AML-193 (cell line): ENCODE measurements at places on chromosomes 3 and 15.

DNA sequence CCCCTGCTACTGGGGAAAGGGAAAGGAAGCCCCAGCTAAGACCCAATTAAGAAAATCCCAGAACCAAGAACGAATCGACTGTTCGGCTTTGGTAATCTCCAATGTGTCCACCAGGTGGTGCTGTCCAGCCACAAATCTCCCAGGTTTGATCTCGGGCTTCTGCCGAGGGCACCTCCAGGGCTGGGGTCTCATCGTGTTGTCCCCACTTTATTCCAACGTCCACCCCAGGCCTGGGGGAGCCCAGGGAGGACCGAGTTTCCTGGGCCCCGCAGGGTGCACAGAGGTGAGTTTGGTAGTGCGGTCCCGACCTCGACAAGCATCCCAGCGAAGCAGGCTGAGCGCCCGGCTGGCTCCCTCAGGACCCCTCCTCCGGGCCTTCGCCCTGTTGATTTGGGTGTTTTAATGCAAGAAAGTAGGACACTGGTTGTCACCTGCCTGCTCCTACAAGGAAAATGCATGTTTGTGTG is 185.1 kb downstream of the GOLGA6L6 start:
- DNase-seq = no peak

DNA sequence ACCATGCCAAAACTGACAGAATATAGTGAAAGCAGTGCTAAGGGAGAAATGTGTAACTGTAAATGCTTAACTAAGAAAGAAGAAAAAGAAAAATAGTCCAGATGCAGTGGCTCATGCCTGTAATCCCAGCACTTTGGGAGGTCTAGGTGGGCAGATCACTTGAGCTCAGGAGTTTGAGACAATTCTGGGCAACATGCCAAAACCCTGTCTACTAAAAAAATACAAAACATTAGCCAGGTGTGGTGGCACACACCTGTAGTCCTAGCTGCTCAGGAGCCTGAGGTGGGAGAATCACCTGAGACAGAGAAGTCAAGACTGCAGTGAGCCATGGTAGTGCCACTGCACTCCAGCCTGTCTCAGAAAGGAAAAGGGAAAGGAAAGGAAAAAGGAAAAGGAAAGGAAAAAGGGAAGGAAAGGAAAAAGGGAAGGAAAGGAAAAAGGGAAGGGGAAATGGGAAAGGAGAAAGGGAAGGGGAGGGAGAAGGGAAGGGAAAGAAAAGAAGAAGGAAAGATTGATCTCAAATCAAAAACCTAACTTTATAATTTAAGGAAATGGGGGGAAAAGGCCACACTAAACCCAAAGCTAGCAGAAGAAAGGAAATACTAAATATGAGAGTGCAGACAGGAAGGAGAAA is 20.3 kb downstream of the C3orf33 start:
- DNase-seq = no peak

- no peak for DNase-seq
These were observed 998.4 kb downstream of the IGSF11 start for GRCh38 chr3:118036215-118036614.

DNA sequence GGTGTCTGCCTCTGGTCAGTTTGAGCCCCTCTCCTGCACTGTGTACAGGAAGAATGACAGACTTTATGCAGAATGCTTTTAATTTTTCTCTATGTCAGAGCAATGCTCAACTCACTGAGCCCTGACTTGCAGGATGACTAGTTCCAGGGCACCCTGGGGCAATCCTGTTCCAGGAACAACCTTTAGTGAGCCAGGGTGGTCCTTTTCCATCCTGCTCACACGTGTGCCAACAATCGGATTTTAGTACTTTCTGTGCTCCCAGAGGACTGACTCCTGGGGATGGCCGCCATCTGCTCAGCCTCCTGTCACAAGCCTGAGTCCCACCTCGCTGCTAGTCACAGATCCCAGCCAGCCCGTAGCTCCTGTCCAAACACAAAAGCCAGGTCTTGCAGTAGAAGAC is 48.2 kb upstream of the ALDH1A3 start:
- no peak for DNase-seq

GRCh38 chr3:117217760-117218316 is 508.3 kb downstream of the TUSC7 start:
- no peak for DNase-seq

GRCh38 chr3:60497902-60498301 is 753.4 kb downstream of the FHIT start:
- DNase-seq = no peak

- DNase-seq = no peak
These were observed 33.4 kb downstream of the UBXN7 start for GRCh38 chr3:196398782-196399181.
